ENCODE measurements at places on chromosomes 2 and 18. TPM values are rescaled to one million over a fixed set of nuclear protein-coding genes. Genes with fewer than 3 reads are reported as not detected.

NLRC4 gene
- total RNA-seq: not detected

CNRIP1 gene
- not detected for total RNA-seq

HOXD10 gene
- total RNA-seq: not detected

CCDC178 gene
- not detected for total RNA-seq

DCDC2C gene
- not detected for total RNA-seq

GRCh38 chr2:203887677-203888076, 20.1 kb downstream of the CTLA4 start:
- no peak for DNase-seq
- no peaks in the 10 kb centered on the region for H3K27me3 ChIP-seq
- H3K27ac ChIP-seq: no peak overlapping the region
- H3K4me1 ChIP-seq: no peaks in the 10 kb centered on the region
- no peak overlapping the region for H3K4me3 ChIP-seq
- no peaks in the 10 kb centered on the region for H3K36me3 ChIP-seq

GRCh38 chr18:14075196-14075595, 57.0 kb downstream of the ZNF519 start:
- no peaks in the 10 kb centered on the region for H3K4me1 ChIP-seq
- no peaks in the 10 kb centered on the region for H3K27me3 ChIP-seq
- H3K36me3 ChIP-seq: no peaks in the 10 kb centered on the region

All from HCT116 (cell line).